BE2C (cell line): ENCODE measurements at places on chromosomes 11 and 22.
A peak's percentile ranks its signal among the peaks of the same experiment; 100 is the strongest.

DNA sequence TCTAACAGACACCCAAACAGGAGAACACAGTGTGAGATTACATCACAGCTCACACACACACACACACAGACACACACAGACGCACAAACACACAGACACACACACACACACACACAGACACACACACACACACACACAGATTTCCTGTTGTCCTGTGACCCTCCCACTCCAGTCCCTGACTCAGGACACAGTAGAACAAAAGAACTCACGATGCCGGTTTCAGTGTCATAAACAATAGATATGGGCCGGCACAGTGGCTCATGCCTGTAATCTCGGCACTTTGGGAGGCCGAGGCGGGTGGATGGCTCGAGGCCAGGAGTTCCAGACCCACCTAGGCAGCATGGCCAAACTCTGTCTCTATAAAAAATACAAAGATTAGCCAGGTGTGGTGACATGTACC, 13.8 kb upstream of the KAT5 start:
- no peak for DNase-seq

GRCh38 chr11:112624431-112624830, 336.8 kb upstream of the NCAM1 start:
- no peak for DNase-seq

DNA sequence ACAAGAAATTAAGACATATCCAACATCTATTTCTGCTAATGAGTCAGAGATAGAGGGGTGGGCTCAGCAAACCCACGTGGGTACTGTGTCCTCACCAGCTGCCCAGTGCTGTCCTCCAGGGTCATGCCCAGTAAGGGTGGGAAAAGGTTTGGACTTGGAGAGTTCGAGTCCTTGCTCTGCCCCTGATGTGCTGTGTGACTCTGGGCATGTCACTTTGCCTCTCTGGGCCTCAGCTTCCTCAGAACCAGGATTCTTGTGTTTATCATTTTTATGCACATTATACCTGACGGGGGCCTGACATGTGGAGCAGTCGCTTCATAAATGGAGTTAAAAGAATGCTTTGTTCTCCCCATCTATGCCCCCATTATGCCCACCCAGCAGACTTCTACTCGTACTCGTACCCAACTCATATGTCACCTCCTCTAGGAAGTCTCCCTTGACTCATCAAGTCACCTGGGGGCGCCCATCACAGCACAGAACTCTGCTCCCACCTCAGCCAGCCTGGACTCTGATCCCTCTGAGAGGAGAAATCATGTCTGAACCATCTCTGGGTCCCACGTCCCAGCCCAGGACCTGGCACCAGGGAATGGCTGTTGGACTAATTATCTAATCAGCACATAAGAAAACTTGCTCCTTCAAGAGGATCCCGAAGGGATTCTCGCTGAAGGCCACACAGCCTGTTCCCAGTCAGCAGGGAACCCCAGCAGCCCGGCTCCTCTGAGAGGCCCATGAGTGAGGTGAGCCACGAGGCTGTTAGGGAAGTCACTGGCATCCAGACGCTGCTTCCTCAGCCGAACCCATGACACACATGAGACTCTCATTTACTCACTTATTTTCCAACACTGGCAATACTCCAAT, 38.7 kb upstream of the TSKU start:
- DNase-seq = peak; percentile 31

GRCh38 chr11:119567688-119568582, 145.0 kb upstream of the THY1 start:
- DNase-seq = peak; percentile 89

- no peak for DNase-seq
Measured at GRCh38 chr11:104819107-104819506, 79.2 kb downstream of the CASP12 start.

DNA sequence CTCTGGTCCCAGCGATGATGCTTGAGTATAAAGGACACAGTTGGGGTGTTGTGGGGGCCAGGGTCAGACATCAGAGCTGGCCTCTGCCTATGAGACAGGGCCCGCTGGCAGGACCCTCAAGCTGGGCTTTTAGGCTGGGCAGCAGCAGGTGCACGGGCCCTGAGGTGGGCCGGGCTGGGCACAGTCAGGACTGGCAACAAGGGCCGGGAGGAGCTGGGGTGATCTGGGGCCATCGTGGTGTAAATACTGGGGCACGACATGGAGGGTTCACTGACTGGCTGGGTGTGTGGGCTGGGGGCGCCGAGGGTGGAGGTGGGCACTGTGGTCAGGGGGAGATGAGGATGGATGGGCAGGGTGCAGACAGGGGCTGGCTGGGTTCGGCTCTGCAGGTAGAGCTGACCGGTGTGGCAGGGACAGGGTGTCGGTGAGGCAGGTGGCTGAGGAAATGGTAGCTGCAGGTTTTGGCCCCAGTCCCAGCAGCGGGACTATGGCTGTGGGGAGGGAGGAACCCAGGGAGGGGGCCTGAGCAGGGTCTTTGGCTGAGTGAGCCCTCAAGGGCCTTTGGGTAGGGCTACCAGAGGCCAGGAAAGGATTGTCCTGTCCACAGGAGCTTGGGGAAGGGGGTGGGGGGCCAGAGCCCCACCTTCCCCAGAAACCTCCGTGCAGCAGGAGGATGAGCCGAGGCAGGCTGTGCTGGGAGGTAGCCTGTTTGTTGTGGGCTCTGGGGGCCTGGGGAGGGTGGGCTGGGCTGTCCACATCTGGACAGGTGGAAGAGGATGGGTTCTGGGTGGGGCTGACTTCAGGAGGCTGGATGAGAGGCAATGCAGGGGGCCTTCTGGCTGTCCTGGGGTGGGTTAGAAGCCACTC, 81.4 kb downstream of the KCNQ1 start:
- peak; percentile 1 for DNase-seq

DNA sequence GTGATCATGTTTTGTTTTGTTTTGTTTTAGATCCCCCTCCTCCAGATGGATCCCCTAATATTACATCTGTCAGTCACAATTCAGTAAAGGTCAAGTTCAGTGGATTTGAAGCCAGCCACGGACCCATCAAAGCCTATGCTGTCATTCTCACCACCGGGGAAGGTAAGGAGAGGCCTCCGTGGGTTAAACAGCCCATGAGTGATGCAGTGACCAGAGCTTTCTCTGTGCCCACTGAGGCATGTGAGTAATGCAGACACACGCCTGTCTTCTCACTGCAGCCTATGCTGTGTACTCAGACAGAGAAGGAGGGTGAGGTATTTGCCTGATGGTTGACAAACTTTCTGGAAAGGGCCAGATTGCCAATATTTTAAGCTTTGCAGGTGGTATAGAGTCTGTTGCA, 73.7 kb upstream of the OR4B1 start:
- DNase-seq = no peak

DNA sequence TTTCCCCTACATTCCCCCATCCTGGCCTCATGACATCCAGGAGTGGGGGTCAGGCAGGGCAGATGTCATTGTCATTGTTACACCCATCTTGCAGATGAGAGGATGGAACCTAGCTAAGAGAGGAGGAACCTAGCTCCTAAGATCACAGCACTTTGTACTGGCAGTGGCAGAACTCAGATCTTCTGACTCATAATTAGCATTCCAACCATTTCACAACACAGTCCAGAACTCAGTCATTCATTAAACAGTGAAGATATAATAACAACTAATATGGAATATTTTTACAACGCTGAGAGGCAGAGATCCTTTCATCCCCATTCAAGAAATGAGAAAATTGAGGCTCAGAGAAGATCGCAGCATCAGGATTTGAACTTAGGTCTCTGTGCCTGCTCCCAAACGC, 127.8 kb downstream of the CHST1 start:
- DNase-seq = no peak

DNA sequence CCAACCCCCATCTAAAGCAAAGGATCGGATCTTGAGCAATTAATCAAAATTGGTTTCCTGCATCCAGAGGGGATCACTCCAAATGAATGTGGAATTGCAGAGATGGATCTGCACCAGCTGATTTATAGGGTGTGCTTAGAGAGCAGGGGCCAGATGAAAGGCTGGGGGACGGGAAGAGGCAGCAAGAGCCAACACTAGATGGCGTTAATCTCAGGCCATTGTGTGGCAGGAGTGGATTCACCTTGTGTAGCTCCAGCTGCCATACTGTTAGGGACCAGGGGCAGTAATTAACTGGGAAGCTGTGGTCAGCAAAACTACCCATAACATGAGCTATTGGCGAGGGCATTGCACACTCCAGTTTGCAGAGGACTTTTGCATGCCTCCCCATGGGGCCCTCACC, 35.6 kb downstream of the SERPINH1 start:
- DNase-seq = peak; percentile 60

DNA sequence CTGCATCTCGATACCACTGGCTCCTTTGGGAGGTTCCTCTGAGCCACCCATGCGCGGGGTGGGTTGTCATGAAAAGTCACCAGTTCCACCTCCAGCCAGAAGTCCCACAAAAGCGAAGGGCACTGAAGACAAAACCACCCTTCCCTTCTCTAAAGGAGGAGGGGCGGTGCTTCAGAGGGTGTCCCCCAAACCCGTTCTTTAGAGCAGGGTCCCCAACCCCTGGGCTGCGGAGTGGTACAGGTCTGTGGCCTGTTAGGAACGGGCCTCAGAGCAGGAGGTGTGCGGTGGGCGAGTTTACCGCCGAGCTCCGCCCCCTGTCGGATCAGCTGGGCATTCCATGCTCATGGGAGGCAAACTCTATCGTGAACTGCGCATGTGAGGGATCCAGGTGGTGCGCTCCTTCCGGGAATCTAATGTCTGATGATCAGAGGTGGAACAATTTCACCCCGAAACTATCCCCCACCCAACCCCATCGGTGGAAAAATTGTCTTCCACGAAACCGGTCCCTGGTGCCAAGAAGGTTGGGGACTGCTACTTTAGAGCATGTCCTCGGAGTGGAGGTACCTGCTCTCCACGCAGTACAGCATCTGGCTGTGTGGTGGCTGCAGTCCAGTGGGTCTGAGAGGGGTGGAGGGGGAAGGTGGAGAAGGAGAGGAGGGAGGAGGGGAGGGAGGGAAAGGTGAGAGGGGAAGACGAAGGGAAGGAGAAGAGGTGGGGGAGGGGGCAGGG, 72.9 kb upstream of the SEPTIN5 start:
- no peak for DNase-seq

DNA sequence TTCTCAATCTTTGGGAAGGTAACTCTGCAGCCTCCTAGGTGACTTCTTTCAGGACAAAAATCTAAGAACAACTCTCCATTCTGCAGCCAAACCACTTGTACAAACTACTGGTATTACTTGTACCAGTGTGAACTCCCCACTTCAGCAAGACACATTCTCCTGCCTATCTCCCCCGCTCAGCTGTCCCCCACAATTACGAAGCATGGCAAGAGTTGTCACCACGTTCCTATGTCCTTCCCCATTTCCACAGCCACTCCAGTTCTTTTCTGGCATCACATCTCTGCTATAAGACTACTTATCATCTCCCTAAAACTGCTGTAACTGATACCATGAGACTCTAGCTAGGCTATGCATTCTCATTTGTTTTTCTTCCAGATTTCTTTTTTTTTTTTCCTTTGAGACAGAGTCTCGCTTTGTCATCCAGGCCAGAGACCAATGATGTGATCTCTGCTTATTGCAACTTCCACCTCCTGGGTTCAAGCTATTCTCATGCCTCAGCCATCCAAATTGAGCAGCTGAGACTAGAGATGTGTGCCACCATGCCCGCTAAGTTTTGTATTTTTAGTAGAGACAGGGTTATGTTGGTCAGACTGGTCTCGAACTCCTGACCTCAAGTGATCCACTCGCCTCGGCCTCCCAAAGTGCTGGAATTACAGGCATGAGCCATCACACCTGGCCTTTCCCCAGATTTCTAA, 71.9 kb upstream of the CDON start:
- DNase-seq = no peak

DNA sequence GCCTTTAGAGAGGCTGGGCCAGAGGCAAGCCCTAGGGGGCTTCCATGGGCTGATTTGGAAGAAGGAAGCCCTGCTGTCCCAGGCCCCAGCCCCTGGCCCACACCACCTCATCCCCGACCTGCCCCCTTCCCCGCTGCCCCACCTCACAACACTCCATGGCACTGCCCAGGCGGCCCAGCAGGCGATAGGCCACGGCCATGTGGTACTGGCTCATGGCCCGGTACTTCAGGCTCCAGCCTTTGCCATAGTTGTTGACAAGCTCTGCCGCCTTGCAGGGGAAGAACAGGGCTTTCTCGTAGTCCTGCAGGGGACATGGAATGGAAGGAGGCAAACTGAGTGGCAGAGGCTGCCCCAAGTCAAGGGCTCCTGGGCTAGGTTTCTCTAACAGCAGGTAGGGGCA, 6.4 kb downstream of the RAPSN start:
- no peak for DNase-seq

DNA sequence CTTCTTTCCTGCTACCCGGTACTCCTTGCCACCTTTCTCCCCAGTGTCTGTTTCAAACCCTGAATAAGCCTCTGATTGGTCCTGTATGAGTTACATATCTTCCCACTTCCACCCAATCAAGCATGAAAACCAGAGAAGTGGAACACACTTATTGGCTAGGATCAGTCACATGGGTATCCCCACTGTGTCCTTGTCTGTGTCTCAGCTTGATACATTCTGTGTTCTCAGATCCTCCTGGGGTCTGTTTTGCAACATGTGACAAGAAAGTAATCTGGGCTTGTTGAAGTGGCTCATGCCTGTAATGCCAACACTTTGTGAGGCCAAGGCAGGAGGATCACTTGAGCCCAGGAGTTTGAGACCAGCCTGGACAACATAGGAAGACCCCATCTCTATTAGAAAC, 23.9 kb downstream of the MCHR1 start:
- DNase-seq = no peak

- no peak for DNase-seq
Measured at GRCh38 chr11:976431-977160, 50.9 kb downstream of the AP2A2 start.

GRCh38 chr11:30935861-30936260, 349.7 kb upstream of the MPPED2 start:
- DNase-seq = no peak

- DNase-seq = no peak
Measured at GRCh38 chr11:98230678-98231077, 790.1 kb upstream of the CNTN5 start.

DNA sequence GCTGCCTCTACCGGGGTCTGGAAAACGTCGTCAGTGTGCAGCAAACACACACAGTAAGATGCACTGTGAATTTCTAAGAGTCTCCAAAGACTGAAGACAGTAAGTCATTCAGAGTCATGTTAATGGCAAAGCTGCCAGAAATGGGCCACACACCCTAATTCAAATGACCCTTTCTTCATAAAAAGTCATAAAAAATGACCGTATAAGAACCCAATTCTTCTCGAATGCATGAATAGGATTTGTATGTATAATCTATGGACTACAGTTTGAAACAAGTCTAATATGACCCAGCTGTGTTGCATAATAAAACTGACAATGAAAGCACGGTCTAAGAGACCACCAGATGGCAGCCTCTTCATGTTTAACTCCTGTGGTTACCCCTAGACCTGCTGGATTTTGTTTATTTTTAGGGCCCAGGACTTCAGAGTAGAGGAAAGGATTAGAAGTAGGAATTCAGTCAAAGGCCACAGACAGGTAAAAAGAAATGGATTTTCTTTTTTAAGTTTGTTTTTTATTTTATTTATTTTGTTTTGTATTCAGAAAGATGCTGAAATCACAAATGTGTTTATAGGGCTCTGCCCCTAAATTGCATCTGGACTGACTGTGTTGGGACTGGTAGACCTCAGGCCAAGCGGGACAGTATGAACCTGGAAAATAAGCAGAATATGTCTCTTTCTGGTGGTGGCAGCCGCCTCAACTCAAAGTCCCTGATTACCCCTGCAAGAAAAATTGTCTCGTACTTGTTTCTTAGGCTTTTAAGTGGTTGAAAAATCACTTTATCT, 32.1 kb upstream of the SLC5A12 start:
- DNase-seq = peak; percentile 39

- no peak for DNase-seq
Measured at GRCh38 chr11:13831696-13832095, 130.8 kb upstream of the SPON1 start.

GRCh38 chr11:1152316-1153104, 5.2 kb upstream of the MUC5AC start:
- DNase-seq = no peak
